Large intestine (tissue), 12 donors: ENCODE measurements at places on chromosomes 16 and 17. TPM values are rescaled to one million over a fixed set of nuclear protein-coding genes. Genes with fewer than 3 reads are reported as not detected.
A peak's percentile ranks its signal among the peaks of the same experiment; 100 is the strongest.

GRCh38 chr17:59680314-59680713 lies 26.9 kb downstream of the PTRH2 start:
- DNase-seq: no peak

DNA sequence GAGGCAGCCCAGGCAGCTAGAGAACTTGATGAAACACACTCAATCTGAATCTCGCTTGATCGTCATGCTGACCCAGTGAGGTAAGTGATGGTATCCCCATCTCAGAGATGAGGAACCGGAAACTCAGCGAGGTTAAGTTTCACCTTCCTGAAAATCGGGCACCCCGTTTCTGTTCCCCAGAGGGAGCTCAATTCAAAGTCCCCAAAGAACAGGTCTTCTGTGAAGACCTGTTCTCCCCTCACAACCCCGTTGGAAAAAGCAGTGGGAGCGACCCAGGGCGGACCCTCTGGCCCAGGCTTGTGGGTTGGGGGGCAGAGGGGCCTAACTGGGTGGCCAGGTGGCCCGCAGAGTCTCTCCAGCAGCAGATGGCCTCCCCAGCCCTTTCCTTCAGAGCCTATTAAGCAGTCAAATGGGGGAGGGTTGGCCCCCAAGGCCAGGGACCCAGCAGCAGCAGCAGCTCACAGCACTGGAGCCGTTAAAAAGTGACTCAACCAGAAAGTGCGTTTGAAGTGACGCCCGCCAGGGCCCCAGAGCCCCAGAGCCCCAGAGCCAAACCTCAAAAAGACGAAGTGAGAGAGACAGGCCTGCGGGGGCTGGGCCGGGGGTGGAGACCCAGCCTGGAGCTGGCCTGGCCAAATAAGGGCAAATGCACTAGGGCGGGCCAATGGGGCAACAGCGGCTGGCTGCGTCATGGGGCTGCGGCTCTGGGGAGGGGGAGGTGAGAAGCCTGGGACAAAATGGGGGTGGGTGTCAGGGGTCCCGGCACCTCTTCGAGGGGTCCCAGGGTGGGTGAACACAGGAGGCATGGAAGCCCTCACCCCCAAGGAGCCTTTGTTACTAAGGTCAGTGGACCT lies 9.2 kb upstream of the TSPOAP1 start:
- peak; percentile 58 for DNase-seq

ITGAX gene
- polyA plus RNA-seq: 1.9 TPM

- no peak for DNase-seq
These were observed 13.9 kb downstream of the GNGT2 start for GRCh38 chr17:49196520-49196919.

- no peak for DNase-seq
These were observed 37.4 kb downstream of the TOM1L2 start for GRCh38 chr17:17934806-17935205.

KRT14 gene
- 0.07 TPM for polyA plus RNA-seq

SBK1 gene
- 3.2 TPM for polyA plus RNA-seq

DNA sequence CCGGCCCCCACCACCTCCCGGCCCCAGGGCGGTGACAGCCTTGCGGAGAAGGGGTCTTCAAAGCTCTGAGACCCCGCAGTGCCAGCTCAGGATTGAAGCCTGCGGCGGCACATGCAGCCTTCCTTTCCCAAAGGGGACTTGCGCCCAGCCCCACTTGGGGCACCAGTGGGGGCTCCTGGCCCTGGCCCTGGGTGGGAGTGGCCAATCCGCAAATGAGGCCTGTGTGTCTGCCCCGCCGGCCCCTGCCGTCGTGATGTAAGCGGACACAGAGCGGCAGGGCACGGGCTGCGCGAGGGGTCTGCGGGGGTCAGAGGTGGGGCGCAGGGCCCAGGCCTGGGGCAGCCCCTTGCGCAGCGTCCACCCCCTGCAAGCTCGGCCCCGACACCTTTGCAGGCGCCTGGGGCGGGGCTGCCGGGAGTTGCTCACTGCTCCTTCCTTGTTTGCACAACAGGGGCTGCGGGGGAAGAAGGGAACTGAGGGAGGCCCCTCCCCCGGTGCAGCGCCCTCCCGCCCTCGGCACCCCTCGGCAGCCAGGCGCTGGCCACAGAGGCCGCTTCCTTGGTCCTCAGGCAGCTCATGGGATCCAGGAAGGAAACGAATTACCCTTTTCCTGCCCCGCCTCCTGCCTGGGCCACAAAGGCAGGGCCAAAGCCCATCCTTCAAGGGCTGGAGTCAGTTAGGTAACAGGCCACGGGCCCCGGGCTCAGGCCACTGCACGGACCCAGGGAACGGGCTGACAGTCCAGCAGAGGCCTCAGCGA lies 2.9 kb downstream of the SLC16A3 start:
- peak; percentile 87 for DNase-seq

- no peak for DNase-seq
These were observed 8.8 kb upstream of the LPCAT2 start for GRCh38 chr16:55499951-55500529.

- DNase-seq: no peak
These were observed 19.9 kb upstream of the GHDC start for GRCh38 chr17:42214156-42214555.

CCL8 gene
- polyA plus RNA-seq: 0.39 TPM

GRCh38 chr16:29805232-29806098 lies 864 bp upstream of the MAZ start:
- peak; percentile 98 for DNase-seq

PNMT gene
- 2.1 TPM for polyA plus RNA-seq

ST6GALNAC2 gene
- 3.9 TPM for polyA plus RNA-seq

DNA sequence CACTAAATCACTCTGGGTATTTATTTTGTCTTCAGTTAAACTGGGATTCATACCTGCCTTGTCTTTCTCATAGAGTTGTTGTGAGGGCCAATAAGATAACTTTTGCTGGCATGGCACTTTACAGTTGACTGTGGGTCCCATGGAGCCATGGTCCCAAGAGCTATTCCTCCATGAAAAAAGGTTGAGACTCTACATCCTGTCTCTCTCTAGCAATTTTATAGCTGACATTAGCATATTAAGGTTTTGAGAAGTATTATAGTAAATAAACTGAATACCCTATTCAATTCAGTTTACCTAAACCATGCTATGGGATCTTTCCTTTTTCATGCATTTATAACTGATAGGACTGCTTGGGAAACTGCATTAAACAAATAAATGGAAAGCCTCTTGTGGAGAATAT lies 17.4 kb downstream of the OGFOD1 start:
- DNase-seq: no peak

- DNase-seq: no peak
These were observed 682 bp downstream of the XAF1 start for GRCh38 chr17:6756425-6757031.

CALB2 gene
- polyA plus RNA-seq: 1.5 TPM

GRCh38 chr16:58862334-58863021 lies 128.4 kb upstream of the GOT2 start:
- DNase-seq: no peak

ZKSCAN2 gene
- polyA plus RNA-seq: 5.2 TPM

BOLA2 gene
- polyA plus RNA-seq: 16.0 TPM
